ENCODE measurements at places on chromosomes 12 and 14.

- no peak for DNase-seq
Measured at GRCh38 chr12:127025545-127025944, 1241.4 kb upstream of the TMEM132C start.

DNA sequence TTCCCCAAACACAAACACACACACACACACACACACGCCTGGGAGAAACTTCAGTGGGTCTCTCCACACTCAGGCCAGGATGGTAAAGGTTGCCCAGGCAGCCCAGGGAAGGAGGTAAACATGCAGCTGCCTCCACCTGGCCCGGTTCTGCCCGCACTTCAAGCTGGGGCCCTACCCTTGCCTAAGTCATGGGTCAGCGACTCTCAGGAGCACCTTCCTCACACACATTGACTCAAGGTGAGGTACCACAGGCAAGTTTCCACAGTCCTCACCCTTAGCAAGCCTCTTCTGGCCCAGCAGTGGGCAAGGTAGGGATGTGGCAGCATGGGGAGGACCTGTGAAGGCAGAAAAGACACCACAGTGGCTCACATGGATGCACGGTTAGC is 14.1 kb upstream of the FAIM2 start:
- DNase-seq: no peak

DNA sequence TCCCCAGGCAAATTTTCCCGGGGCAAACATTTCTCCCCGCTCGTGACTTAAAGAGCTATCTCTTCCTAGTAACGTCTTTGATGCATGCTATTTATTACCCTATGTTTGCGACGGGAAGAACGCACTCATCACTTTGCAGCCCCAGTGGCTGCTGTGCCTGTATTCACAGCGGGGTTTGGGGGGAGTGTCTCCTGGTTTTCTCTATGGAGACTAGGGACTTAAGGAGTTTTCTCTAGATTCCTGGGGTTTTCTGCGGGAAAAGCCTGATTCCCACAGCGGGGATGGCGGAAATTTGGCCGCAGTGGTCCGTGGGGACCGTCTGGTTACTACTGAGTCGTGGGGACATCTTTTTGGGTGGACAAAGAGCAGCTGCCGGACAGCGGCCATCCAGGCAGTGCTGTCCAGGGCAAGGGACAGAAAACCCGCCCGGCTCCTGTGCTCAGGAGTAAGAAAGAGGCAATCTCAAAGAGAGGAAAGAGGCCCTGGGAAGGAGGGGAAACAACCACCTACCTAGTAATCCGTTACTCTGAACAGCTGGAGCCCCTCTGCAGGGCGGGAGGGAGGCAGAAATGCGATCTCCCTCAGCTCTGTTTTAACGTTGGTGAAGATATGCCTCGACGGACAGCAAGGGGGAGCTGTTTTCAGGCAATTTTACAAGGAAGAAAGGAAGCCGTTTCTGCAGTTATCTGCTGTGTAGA is 771 bp upstream of the AVPR1A start:
- DNase-seq: no peak

- DNase-seq: no peak
Measured at GRCh38 chr14:34571771-34572170, 32.3 kb upstream of the EAPP start.
